ENCODE measurements at places on chromosomes 3 and 15. TPM values are rescaled to one million over a fixed set of nuclear protein-coding genes. Genes with fewer than 3 reads are reported as not detected.

The MESP1 gene
- 0.50 TPM for total RNA-seq

The SLC6A11 gene
- not detected for total RNA-seq

The PYGO1 gene
- total RNA-seq: 11.2 TPM

The NR2E3 gene
- total RNA-seq: not detected

The TBC1D2B gene
- 50.8 TPM for total RNA-seq

The CSPG5 gene
- total RNA-seq: under 0.01 TPM

The OSBPL10 gene
- 9.5 TPM for total RNA-seq

The WDR6 gene
- 75.3 TPM for total RNA-seq

The SLC2A2 gene
- not detected for total RNA-seq

The AHSG gene
- not detected for total RNA-seq

The WDR5B gene
- 6.1 TPM for total RNA-seq

The LARP6 gene
- total RNA-seq: 69.6 TPM

The RTP1 gene
- total RNA-seq: not detected

The MCF2L2 gene
- not detected for total RNA-seq

The TRH gene
- not detected for total RNA-seq

The SNX22 gene
- total RNA-seq: 0.50 TPM
